ENCODE measurements at places on chromosomes 6 and 20.

DNA sequence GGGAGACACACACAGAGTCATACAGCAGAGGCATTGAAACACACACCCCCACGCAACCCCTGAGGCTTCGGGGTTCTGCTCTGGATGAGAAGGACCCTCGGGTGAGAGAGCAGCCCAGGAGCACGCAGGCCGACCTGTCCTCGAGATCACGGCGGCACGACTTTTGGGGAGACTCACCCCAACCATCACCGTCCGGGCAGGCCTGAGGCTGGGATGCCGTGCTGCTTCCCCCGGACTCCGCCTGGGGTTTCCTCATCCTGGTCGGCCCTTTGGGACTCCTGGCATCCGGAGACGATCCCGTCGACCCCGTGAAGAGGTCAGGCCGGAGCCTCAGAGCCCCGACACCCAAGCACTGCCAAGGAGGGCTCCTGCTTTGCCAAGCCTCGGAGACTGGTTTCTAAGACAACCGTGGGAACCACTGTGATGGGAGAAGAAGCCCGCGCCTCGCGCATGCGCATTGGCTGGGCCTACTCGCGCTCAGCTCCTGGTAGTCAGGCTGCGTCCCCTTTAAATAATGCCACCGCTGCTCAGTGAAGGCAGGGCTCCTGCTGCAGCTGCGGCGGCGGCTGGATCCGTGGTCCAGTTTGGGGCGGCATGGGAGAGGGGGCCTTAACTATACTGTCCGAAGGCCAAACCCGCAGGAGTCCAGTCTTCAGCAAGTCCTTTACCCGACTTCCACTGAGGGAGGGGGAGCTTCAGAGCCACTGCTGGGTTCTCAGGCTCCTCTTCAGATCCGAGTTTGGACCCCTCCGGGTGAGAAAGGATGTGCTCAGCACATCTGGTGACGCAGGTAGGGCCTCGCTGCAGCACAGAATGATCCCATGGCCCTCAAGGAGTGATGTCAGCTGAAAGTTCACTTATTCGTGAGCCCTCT is 171.4 kb upstream of the ZNF337 start:
- no peak for DNase-seq

DNA sequence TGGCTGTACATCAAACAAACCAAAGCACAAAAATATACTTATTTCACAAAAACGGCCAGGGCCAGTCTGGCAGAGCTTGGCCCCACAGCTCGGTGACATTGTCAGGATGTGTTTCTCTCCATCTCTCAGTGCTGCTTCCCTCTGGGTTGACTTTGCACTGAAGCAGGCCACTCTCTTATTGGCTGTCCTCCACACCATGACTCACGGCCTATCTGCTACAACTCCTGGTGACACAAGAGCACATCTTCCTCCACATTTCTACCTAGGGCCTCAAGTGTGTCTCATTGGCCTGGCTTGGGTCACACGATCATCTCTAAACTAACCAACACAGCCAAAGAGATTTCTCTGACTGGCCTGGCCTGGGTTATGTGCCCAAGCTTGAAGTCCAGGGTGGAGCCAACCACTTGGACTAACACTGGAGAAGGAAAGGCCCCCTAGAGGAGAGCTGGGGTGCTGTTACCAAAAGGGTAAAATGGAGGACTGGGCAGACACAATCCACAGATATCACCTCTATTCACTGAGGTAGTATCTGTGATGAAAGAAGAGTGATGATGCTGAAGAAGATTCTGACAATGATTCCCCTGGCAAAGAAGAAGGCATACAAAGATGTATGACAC is 159.8 kb upstream of the TSHZ2 start:
- DNase-seq, result no peak

GRCh38 chr20:51752343-51752951 is 15.7 kb downstream of the ATP9A start:
- DNase-seq, result no peak

GRCh38 chr6:90005048-90005827 is 111.0 kb downstream of the GJA10 start:
- no peak for DNase-seq

DNA sequence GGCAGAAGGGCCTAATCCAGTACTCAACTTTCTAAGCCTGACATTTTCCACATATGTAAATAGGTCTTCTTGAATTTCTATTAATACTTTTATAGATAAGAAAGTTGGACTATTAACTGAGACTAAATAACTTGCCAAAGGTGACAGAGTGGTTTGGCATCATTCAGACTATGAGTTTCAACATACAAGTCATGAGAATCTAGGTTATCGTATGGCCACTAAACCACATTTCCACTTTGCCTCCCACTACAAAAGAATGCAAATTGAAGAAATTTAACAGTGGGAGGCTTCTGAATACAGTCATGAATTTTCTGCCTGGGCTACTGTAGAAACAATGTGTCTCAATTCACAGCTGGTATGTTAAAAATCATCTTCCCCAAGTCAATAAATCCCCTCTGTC is 531.0 kb upstream of the AGPAT4 start:
- no peak for DNase-seq

DNA sequence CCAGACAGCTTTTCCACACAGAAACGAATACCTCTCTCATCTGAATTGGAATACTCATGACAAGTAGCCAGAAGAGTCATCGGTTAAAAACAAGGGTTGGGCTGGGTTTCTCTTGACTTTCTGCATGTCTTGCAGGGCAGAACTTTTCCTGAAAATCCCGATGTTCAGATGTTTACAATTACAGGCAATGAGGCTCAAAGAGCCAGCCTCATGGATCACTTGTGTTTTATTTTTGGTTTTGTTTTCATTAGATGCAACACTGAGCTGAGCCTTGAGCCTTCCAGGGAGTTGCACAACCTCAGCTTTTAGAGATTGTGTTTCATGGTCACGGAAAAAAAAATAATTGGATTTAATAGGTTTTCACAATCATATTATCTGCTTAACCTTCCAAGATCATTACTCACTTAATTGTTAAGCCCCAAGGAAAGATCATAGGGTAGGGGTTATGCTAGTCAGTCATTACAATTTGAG is 288.1 kb upstream of the PRDM1 start:
- no peak for DNase-seq

DNA sequence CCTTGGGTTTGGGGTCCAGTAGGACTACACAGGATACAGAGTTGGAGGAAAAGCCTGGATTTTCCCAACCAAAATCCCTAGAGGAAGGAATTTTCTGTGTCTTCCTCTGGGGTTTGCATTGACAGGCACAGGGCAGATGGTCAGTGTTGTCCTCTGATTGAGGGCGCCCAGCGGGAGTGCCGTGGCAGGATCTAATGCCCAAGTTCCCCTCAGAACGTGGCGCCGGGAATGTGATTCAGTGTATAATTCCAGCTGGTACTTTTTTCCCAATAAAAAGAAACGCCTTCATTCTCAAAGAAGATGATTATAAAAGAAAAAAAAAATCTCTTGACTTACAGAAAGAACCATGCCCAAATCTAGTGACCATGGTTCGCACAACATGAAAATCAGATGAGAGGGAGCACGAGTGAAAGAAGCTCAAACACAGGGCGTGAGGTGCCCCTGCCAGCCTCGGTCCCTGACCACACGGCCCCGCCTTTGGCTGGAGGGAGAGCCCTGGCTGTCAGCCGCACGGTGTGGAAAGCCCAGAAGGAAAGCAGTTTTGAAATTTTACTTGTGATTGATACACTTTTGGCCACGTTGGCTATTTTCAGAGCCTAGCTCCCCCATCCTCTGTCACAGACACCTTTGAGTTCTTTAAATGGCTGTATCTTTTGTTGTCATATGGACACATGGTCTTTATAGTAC is 31.6 kb downstream of the VEGFA start:
- DNase-seq, result no peak

DNA sequence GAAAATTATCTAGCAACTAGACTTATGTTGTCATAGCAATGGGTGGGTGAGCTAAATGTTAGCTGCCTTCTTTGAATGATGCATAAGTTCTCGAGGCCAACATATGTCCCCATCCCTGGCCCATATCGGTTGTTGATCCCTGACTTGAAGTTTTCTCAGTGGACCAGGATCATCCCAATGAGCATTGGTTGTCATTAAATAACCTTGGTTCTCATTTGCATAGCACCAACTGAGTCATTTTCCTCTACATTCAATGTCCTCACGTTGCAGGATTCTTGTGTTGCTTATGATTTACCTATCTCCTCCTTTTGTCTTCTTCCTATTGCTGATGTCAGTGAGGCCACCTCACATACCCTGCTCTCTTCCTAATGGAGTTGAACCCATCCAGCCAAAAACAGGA is 12.1 kb upstream of the AHCY start:
- no peak for DNase-seq

DNA sequence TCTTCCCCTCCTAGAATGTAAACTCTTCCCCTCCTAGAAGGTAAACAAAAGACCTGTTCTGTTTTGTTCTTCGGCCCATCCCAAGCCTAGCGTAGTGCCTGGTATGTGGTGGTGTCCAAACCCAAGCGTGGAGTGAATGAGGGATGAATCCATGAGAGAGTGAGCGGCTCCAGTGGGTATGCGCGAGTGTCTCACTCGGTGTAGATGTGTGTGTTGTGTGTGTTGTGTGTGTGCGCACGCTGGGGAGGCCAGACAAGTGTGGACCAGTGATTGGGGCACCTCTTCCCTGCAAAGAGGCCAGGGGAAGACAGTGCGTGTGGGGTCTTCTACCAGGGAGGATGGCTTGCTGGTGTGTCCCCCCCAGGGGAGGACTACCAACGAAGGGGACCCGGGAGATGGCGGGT is 392 bp upstream of the SLC2A10 start:
- no peak for DNase-seq

DNA sequence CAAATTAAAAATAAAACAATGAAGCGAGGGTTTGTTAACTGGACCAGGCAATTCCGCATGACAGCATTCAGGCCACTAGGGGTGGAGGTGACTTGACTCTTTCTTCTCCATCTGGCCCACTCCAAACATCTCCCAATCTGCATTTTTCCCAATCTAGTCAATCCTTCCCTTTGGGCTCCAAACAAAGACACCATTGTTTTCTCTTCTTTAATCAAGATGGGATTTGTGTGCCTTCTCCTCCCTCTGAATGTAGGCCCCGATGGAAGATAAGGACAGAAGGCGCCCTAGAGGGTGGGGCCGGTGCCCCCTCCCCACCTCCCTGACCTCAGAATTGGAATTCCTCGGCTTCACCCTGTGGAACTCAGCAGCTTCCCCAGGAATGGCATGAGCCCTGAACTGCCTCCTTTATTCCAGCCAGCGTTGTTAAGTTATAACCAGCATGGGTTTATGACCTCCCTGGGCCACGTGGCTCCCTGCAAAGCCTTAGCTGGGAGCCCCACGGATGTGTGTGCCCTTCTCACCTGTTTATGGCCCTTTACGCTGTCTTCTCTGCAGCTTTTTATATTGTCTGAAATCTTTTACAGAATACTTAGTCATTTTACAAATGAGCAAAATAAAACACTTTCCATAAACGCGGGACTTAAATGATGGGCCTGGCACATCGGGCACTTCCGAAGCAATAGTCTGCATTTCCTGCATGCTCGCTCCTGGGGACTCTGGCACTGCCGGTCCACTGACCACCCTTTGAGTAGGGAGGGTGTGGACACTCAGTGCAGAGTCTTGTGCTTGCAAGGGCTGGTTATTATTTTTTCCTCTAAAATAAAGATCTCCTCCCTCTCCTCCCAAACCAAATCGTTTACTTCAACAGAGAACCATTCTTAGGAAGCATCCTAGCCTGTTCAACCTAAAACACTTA is 24.5 kb downstream of the OVOL2 start:
- no peak for DNase-seq

DNA sequence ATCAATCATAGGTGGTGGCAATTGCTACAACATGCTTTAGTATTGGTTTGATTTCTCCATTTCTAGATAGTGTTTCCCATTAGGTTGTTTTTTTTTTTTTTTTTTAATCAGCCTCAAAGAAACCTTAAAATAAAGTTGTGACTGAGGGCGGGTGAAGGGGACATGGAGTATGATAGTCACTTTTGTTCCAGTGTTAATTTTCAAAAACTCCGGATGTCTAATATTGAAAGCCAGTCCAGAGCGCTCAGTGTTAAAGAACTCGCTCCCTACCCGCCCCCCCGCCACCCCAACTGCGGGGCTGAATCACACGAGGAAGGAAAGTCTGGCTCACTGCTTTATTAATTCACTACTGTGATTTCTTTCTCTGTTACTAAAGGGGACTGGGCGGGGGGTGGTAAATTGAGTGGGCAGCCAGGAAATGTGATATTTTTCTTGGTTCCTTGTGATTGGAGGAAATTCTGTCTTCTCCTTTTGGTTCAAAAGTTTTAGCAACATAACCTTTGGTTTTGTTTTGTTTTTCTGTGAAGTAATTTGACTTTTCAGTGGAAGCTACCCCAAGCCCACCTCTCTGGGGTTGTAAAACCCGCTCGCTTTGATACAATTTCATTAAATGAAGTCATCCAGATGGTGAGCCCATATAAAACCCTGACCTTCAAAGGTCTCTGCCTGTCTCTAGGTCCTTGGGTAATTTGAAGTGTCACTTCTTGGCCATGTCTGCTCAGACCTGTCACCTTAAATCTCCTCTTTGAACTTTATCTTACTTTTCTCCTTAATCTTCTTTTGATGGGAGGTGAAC is 38.0 kb downstream of the TNFAIP3 start:
- DNase-seq, result peak; percentile 28

DNA sequence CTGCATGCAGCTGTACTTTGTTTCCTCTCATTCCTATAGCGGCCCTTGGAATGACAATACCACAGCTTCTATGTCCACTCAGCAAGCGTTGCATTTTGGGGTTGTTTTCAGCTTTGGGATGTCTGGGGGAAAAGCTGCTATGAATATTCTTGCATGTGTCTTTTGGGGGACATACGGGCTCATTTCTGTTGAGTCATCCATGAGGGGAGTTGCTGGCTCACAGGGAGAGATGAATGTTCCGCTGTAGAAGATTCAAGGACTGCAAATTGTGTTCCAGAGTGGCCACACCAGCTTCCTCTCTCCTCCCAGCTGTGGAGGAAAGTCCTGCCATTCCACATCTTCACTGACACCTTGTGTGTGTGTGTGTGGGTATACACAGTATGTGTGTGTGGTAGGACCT is 43.3 kb downstream of the TGM2 start:
- DNase-seq, result no peak

GRCh38 chr20:57612436-57612835 is 7.8 kb downstream of the ZBP1 start:
- DNase-seq, result no peak

DNA sequence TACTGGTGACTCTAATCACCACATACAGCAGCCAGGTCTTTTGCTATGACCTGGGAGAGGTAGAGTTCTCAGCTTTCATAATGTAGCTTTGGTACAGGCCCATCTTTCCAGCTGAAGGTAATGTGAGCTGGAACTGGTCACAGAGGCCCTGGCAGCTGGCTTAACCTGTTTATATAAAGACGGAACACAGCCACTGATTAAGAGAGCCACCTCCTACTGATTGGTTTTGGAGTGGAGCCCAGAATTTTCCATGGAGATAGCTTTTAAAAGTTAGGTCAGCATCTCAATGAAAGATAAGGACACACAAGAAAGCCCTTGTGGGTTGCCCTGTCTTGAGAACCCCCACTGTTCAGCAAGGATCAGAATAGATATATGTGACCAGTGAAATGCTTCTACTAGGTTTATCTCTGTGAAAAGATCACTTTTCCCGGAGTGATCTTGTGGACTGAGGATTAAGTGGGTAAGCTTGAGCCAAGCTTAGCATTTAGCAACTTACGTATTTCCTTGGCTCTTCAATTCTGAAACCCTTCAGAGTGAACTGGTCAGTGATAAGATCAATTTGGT is 213.7 kb upstream of the CITED2 start:
- DNase-seq, result no peak
